ENCODE measurements at places on chromosomes 3 and 15.

GRCh38 chr3:136672457-136672856 lies 79.7 kb downstream of the STAG1 start:
- no peak for DNase-seq

DNA sequence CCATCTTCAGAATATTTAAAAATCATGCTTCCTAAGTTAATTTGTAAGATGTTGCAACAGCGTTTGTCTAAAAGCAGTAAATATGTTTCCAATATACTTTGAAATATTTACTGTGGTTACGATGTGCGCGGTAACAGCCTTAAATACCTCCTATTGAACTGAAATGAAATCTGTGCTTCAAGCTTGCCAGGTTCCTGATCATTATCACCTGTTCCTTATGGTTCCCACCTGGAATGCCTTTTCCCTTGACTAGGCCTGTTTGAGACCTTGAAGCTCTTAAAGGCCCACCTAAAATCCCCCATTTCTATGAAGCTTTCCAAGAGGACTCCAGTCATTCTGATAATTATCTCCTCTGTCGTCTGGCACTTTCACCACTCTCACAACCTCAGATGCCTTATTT lies 146.7 kb downstream of the NAALADL2 start:
- DNase-seq = no peak

GRCh38 chr3:60160822-60161748 lies 1090.2 kb downstream of the FHIT start:
- DNase-seq = no peak

DNA sequence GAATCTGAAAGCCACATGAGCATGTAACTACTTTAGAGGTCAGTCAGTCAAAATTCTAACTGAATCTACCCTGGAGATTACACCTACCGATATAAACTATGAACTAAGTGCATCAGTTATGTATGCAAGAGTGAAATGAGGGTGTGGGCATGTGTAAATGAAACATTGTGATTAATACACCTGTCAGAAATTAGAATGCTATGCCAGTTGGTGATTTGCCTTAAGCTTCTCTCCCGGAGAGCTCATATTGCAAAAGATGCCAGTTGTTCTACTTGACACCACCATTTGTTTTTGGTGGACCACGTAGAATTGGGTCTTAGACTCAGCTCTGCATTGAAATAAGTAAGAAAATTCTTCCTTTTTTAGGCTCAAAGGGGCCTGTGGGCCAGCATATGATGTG lies 91.0 kb upstream of the KBTBD8 start:
- no peak for DNase-seq

- DNase-seq = peak; percentile 18
Measured at GRCh38 chr3:62201438-62202035, 171.8 kb downstream of the FEZF2 start.

- DNase-seq = peak; percentile 27
Measured at GRCh38 chr15:78291698-78292097, 7.7 kb downstream of the SKIC8 start.

GRCh38 chr3:115922681-115923347 lies 299.5 kb downstream of the GAP43 start:
- peak; percentile 17 for DNase-seq

GRCh38 chr3:104461431-104461830 lies 905.3 kb upstream of the ALCAM start:
- DNase-seq = no peak
